Activated CD8-positive, alpha-beta T cell treated with anti-CD3 and anti-CD28 coated beads for 36 hours (primary cell): ENCODE measurements at places on chromosomes 11 and 22.

GRCh38 chr11:111120696-111121302 is 124.7 kb upstream of the POU2AF2 start:
- no peak for DNase-seq

GRCh38 chr22:36335621-36336020 is 52.1 kb downstream of the MYH9 start:
- peak; percentile 42 for DNase-seq

- DNase-seq, result no peak
These were observed 603.0 kb upstream of the CADM1 start for GRCh38 chr11:116107229-116107628.

DNA sequence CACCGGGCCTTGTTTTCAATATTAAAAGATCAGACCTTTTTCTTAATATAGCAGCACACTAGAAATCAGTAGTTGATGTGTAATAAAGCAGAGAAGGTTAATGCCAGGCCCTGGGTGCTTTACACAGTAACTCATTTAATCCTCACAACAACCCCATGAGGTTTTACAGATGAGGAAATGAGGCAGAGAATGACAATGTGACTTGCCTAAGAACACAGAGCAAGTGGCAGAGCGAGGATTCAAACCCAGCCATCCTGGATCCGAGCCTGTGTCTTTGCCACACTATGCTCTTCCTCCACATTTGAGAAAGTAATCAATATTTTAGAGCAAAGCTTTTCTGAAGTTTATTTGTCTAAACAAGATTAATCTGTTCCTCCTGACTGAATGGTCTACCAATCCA is 7.2 kb downstream of the JAML start:
- DNase-seq, result peak; percentile 67
